Caki2 (cell line): ENCODE measurements at places on chromosomes 4 and X.

- DNase-seq, result no peak
Observed at GRCh38 chr4:71230271-71231128, 108.3 kb upstream of the SLC4A4 start.

DNA sequence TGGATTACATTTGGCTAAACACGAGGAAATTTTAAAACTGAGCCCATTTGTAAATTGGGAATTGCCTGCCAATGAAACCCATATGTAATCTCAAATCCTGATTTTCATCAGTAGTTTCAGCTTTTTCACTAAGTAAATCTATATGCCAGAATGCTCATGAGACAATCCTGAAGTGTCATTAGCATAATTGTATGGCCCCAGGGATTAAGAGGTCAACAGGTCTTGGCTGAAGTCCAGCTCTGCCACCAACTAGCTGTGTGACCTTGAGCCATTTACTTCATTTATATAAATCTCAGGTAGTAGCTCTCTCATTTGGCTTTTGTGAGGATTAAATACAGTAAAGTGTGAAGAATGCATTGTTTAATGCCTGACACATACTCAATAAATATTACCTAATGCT, 320.5 kb upstream of the EMCN start:
- DNase-seq, result no peak

DNA sequence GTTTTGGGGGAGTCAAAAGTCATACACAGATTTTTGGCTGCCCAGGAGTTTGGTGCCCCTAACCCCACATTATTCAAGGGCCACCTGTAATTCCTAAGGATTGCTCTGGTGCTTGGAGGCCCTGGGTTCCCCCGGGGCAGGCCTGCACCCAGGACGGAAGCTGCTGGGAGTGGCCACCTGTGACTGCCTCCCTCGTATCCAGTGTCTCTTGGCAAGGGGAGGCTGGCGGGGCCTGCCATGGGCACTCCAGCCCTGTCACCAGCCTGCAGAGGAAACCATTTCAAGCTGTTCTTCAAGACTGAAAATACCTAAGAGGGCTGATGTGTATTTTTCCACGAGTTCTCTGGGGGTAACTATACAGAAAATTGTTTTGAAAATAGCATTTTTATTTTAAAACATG, 24.5 kb upstream of the GPR78 start:
- DNase-seq, result no peak

- no peak for DNase-seq
Observed at GRCh38 chrX:130746077-130746476, 156.9 kb downstream of the ENOX2 start.

GRCh38 chr4:138639018-138639741, 376.4 kb upstream of the NOCT start:
- peak; percentile 38 for DNase-seq

DNA sequence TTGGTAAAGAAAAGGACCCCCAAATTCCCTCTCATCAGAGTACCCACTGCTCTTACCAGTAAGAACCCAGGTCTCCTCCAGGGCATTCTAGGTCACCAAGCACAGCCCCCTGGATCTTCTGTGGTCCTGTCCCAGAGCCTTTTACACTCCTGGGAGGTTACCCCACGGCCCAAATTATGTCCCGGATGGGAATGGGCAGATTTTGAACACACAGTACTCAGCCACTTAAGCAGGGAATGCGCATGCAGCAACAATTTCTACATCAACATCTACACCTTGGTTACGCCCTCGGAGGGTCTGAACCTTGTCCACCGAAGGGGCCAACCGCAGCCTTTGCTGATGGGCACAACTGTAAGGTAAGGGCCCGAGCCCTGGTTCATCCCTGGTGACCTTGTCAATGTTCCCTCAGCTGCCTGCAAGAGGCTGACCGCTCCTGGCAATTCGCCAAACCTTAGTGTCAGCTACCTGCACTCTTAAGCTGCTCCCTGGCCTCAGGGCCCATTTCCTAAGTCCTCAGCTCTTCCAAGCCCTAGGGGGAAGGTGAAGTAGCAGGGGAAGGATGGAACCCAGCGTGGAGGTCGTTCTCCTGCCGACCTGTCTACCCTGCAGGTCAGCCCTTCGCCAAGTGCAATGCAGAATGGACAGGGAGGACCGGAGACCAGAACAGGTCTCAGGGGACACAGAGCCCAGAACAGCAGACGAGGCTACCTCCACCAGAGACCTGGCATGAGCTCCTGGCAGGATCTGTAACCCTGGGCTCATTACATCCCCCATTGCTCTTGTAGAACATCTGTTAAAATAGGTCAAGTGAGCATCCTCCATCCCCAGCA, 5.9 kb downstream of the TIMP1 start:
- DNase-seq, result no peak

DNA sequence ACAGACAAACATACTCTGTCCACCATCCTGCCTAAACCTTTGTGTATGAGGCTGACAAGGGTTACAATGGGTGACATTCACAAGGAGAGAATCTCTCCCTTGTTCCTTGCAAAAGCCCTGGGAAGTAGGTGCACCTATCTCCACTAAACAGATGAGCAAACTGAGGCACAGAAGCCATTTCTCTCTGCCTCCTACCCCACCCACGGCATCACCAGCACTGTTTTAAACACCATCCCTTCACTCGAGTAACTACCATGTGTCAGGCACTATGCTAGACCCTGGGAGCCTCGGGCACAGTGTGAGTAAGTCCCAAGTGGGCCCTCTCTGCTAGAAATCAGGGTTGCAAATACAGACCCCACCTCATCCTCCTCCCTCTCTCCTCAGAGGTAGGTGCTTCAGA, 899 bp downstream of the LYAR start:
- no peak for DNase-seq

GRCh38 chr4:139443661-139444060, 10.3 kb upstream of the RAB33B start:
- DNase-seq, result no peak

DNA sequence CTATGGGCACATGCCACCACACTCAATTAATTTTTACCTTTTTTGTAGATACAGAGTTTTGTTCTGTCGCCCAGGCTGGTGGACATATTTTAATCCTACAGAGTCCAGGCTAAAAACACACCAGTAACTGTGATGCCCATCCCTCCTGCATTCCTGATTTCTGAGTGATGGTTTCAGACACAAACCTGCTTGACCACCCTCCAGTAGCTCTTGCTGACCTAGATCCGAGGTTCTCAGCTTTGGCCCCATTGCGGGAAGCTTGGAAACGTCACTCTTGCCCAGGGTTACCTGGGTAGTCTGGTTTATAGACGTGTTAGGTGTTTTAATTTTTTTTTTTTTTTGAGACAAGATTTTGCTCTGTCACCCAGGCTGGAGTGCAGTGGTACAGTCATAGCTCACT, 7.5 kb downstream of the CD99 start:
- no peak for DNase-seq

DNA sequence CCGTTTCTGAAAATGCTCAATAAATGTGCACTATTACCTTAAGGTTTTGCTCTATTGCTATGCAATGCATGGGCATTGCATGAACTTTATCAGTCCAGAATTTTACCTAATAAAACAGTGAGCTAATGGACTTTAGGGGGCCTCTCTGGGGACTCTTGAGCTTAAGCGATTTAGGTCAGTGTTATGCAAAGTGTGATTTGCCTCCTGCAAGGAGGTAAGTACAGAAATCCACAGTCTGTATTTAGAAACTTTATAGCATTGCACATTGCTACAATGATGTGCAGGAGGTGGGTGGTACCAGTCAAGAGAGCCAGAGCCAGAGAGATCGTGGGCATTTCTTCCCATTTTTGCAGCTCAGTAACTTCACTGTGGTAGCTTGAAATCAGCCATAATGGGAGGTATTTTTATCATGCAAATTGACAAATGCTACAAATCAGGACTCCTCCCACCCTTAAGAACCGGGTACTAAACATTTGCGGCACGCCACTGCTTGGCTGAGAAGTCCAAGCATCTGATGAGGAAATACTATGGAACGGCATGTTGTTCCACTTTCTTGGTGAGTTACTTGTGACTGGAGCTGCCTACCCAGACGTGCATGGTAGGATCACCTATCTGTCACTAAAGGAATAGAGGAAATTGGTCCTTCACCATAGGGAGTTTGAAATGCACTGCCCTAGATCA, 174.6 kb upstream of the PGRMC2 start:
- no peak for DNase-seq

DNA sequence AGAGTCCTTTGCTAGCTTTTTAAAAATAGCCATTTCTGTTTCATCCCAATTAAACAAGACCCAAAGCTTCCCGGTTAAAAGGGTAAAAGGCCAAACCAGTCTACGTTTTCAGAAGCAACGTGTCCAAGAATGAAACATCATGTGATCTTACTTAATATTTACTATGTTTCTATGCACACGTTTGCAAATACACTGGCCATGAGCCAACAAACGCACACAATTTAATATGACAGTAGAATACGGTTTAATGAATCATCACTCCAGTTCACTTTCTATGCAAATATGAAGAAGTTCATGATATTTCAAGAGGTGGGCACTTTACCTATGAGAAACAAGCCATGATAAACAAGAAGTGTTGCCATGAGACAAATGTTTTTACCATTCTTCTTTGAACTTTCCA, 4.3 kb downstream of the NR0B1 start:
- DNase-seq, result peak; percentile 77

- no peak for DNase-seq
Observed at GRCh38 chr4:73985528-73985852, 2.5 kb downstream of the PPBP start.

GRCh38 chrX:68433155-68433980, at the start of gene OPHN1:
OPHN1 (minus strand) TSS chrX:68433495; CDS start chrX:68433020, 475 bp downstream.
- peak; percentile 80 for DNase-seq

GRCh38 chrX:115693476-115693875, 132.5 kb downstream of the PLS3 start:
- DNase-seq, result no peak

DNA sequence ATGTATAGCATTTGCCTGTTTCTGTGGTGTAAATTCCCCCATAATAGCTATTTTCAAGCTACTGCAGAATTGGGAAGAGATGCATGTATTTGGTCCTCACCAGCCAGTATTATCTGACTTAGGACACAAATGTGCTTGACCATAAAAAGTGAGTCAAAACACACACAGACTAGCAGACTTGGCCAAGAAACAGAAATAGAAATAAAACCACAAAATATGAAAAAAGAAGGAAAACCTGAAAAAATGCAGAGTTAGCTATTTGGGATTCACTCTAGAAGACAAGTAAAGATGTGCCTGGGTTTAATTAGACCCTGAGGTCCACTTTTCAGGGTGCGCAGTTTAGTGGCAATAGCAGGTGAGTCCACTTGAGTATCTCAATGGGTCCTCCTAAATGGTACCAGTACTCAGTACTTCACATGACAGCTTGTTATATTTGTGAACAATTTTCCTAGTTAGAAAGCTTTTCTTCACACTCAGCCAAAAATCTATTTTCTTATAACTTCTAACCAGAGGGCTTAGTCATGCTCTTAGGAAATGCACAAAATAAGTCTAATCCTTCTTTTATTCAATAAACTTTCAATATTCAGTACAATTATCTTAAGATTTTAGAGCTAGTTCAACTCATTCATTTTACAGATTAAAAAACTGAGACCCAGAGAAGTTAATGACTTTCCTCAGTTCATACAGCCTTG, 108.7 kb upstream of the JADE1 start:
- no peak for DNase-seq

GRCh38 chr4:22897520-22898108, 204.9 kb downstream of the GBA3 start:
- DNase-seq, result peak; percentile 40

GRCh38 chr4:88802138-88802537, 104.5 kb upstream of the NAP1L5 start:
- no peak for DNase-seq

DNA sequence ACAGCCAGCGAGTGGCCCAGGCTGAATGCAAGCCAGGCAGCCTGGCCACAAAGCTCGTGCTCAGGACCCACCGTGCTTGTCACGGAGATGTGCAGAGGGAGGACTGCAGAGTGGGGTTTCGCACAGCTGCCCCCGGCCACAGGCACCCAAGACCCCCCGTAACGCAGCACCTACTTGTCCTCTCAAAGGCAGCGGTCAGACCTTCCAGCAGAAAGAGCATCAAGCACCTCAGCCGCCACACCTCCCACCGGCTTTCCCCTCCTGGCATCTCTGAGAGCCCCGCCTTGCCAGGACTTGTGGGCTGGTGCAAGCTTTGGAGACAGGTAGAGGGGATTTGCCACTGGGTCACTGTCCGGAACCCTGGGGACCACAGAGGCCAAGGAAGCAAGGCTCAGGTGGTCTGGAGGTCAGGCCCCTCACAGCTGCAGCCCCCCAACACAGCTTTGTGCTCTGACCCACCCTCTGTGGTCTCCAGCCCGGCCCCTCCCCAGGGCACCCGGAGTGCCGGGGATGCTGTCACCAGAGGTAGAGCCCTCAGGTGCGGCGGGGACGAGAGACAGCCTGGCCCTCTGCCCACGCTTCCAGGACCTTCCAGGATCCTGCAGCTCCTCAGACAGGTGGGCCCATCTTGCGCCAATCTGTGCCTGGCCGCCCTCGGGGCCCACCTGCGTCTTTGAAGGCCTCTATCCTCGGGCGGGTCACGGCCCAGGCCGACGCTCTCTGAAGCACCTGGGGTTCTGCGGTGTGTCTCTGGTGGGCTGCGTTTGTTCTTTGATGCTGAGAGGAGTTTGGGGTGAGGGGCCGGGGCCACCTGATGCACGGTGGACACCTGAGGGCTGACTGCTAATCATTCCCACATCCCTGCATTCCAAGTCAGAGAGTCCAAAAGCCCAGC, 34.4 kb upstream of the HMX1 start:
- no peak for DNase-seq

- no peak for DNase-seq
Observed at GRCh38 chrX:151830911-151831310, 81.8 kb upstream of the MAGEA4 start.

DNA sequence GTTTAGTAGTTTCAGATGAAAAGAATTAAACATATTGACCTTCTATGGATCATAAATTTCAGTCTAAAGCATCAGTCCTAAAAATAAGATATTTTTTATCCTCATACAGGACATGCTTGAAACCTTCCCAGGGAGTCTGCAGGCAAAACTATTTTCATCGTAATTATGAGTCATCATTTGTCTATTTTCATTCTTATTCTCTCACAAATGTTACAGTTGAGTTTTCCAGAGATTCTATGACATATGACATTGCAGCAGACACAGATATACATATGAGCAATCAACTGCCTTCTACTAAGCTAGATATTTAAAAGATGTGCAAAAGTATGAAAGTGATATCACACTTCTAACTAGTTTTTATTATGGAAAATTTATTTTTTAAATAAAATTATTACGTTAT, 398.0 kb downstream of the MAGEB5 start:
- DNase-seq, result no peak

DNA sequence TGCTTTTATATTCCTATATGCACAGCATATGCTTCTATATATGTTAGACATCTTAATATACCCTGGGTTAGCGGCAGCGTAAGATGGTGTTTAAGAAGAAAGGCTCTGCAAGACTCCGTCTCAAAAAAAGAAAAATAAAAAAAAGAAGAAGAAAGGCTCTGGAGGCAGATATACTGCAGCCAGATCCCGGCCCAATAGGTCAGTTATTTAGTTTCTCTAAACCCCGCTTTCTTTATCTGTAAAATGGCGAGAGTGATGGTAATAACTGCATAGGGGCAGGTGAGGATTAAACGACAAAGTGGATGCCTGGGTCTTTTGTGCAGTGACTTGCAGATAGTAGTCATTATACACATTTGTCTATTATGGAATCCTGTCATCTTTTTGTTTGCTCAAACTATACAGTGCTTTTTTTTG, 115.2 kb downstream of the NAA11 start:
- DNase-seq, result no peak
